ENCODE measurements at places on chromosomes 1 and 21.

GRCh38 chr1:155009221-155009711, 6.7 kb downstream of the ZBTB7B start:
- DNase-seq, result no peak

- DNase-seq, result no peak
Observed at GRCh38 chr21:28537371-28538079, 455.2 kb downstream of the LTN1 start.

- DNase-seq, result no peak
Observed at GRCh38 chr1:178702146-178702545, 22.9 kb upstream of the RALGPS2 start.

DNA sequence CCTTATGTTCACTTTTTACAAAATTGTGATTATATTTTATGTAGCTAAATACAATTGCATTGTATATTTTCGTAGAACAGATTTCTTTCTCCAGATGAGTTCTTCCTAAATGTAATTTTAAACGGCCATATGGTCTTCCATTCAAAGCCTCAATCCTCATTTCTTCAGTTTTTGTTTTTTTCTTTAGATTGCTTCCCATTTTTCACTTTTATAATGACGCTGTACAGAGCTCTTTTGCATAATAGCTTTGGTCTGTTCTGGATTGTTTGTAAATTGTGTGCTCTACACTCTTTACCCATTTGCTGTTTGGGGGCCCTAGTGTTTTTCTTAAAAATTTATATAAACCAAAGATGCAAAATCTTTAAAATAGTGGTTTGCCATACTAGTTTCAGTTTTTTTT, 27.8 kb downstream of the AVPR1B start:
- DNase-seq, result no peak

GRCh38 chr1:25572708-25573590, 29.5 kb downstream of the LDLRAP1 start:
- DNase-seq, result no peak

DNA sequence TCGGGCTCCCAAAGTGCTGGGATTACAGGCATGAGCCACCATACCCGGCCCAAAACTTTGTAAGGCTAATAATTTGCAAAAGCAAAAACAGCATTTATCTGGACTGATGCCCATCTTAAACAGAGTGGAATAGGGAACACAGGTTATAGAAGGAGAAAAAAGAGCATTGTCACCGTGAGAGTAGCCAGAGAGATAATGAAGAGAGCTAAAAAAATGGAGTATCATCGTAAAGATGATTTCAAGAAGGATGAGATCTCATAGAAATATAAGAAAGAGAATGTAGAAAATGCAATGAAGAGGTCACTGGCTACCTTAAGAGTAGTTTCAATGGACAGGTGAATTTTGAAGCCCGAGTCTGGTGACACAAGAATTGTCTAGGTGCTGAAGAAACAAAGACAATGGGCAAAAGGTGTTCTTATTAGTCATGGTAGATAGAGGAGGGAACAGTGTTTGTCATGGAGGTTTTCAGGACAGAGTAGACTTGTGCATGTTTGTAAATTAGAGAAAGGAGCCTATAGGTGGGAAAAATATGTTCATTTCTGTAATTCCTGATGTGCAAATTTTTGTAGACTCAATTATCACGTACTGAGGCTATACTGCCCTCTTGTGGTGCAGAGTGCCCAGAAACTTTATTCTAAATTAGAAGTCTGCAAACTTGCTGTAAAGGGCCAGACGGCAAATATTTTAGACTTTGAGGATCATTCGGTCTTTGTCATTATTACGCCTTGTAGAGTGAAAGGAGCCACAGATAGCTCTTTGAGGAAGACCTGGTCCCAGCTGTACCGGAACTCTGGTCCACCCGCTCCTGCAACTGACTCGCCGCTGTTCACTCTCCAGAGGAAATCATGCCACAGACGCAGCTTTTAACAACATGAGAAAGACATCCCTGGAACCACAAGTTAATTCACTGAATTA, 8.1 kb upstream of the TMEM183A start:
- DNase-seq, result peak; percentile 38

- DNase-seq, result no peak
Observed at GRCh38 chr1:85224734-85225623, 24.2 kb upstream of the SYDE2 start.

GRCh38 chr21:34110594-34111202, 37.3 kb downstream of the MRPS6 start:
- no peak for DNase-seq

- no peak for DNase-seq
Observed at GRCh38 chr1:224252479-224252878, 69.4 kb downstream of the DEGS1 start.

GRCh38 chr21:18521204-18521603, 117.6 kb upstream of the TMPRSS15 start:
- no peak for DNase-seq

GRCh38 chr1:44808063-44808937, at the start of gene BTBD19:
Gene BTBD19 (plus strand): TSS chr1:44808523. CDS start chr1:44808821, 298 bp downstream.
- DNase-seq, result no peak

GRCh38 chr1:7468248-7468647, 302.8 kb upstream of the VAMP3 start:
- DNase-seq, result no peak

GRCh38 chr1:36095760-36096405, 7.2 kb downstream of the ADPRS start:
- no peak for DNase-seq

DNA sequence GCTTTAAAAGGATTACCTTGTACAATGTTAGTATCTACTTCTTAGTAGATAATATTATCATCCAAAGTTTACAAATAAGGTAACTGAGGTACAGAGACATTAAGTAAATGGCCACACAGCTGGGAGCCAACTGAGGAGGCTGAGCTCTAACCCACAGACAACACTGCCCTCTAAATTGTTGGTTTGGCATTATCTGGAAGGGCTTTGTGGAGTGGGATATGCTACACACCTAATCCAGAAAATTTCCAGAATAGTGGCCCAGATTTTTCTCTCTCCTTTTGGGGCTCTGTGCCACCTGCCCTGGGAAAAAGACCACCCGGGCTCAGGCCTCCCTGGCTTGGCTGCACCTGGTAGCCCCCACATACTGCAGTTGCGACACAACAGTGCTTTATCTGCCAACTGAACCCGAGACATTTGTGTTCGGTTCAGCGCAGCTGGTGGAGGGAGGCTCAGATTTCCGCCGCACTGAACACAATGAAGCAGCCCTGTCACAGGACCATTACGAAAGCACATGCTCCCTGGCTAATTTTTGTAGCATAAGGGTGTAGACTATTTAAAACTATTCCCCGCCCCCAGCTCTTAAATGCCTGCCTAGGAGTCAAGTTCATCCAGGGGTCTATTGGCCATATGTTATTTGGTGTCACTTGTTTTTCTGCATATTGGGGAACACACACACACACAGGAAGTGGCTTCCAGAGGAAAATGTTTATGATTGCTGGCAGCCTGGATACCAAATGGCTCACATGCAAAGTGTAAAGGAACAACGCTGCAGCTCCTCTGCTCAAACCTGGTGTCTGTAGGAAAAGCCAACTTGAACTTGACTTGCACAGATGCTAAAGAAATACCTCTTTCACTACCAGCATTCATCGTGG, 92.3 kb upstream of the ESRRG start:
- DNase-seq, result peak; percentile 76

GRCh38 chr1:162223488-162223887, 153.2 kb downstream of the SPATA46 start:
- DNase-seq, result no peak

DNA sequence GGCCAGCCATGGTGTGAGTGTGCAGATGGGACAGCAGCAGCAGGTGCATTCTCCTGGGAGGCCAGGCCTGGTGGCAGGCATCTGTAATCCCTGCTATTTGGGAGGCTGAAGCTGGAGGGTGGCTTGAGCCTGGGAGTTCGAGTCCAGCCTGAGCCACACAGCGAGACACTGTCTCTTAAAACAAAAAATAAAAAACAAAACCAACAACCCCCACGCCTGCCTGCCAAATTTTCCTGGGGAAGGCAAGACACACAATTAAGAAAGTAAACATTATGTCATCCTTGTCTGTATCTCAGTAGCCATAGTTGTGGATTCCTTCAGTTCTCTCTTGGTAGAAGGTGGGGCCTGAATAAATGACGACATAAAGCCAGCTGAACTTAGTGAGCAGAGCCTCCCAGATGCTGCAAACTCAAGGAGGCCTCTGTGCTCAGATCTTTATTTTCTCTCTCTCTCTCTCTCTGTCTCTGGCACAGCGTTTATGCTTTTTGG, 57.6 kb upstream of the CD34 start:
- DNase-seq, result no peak

- no peak for DNase-seq
Observed at GRCh38 chr21:15430577-15430976, 299.2 kb upstream of the USP25 start.

DNA sequence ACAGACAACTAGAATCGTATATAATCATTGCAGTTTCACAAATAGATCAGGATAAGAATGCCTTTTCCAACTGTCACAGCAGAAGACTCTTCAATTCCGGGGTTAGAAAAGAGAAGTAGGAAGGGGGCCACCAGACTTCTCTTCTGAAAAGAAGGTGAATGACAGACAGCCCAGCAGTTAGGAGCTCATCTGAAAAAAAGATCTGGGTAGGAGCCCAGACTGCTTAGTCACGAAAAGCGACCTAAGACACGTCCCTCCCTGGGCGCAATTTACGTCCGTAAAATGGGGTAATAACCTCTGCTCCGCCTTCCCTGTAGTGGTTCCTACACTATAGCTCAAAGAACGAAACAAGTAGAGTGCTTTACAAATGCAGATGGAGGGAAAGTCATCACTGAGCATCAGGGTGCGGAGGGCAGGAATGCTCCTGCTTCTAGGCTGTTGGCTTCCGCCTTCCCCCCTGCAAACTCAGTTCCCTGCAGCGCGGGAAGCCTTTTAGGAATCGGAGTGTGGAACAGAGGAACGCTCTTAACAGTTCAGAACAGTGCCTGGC, 582 bp downstream of the ORC1 start:
- DNase-seq, result no peak

All from right renal pelvis (tissue), 4 donors.